ENCODE measurements at places on chromosomes 6 and 20.

DNA sequence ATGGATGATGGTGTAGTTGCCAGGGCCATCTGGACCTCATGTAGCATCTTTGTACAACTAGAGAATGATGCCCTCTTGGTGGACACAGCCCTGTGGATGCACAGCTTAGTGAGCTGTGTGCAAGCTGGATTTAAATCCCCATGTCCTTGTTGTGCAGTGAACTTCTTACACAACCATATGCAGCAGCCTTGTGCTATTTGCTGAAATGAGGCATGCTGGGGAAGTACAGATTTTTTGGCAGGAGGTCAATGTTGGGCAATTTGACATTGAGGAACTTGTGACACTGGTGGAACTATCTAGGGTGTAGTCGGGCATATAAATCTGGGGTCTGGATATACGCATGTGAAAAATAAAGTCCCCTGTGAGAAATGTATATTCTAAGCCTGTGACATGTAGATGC is 5.8 kb upstream of the CDC5L start:
- DNase-seq: peak; percentile 5

DNA sequence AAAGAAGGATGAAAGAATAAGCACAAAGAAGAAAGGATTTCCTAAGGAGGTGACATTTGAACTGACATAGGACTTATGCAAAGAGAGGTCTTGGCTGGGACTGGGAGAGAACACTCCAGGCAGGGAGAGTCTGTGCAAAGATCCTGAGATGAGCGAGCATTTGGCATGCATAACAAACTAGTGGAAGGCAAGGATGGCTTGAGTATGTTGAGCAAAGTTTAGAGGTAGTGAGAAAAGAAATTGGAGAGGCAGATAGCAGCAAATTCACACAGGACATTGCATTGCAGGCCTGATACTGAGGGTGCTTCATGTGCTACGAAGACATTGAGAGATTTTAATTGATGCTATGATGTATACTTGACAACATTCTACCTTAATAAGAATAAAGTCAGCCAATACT is 237.8 kb downstream of the ZNF217 start:
- no peak for DNase-seq

GRCh38 chr6:45076217-45076930 is 251.8 kb upstream of the RUNX2 start:
- no peak for DNase-seq

DNA sequence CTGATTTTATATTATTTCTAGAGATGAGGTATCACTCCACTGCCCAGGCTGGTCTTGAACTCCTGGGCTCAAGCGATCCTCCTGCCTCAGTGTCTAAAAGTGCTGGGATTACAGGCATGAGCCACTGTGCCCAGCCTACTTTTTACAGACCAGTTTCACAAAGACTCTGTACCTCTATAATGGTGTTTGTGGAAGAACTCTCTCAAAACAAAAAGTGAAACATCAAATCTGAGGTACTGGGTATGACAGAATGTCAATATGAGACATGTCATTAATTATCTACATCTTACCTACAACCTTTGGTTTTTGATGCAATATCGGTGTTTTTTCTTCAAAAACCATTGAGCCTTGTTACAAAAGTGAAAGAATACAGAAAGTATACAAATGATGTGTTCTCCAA is 49.4 kb upstream of the MCM9 start:
- no peak for DNase-seq

GRCh38 chr6:109239651-109240321 is 142.5 kb downstream of the CD164 start:
- DNase-seq: no peak

GRCh38 chr6:133623621-133624020 is 265.3 kb upstream of the TCF21 start:
- DNase-seq: no peak

- no peak for DNase-seq
Observed at GRCh38 chr6:50289366-50289765, 239.6 kb upstream of the DEFB112 start.

DNA sequence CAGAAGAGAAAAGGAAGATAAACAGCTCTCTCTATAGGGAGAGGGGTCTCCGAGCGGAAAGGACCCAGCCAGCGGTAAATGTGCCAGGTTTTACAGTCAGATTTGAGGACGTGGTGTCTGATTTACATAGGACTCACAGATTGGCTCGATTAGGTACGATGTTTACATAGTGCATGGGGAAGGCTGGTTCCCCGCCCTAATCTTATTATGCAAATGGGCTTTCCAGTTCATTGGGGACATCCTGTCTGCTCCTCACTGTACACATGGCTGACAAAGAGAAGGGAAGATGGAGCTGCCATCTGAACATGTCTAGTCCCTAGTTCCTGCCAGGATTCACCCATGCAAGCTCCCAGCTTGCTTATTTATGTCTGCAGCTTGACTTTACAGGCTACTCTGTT is 119.9 kb downstream of the RNF144B start:
- no peak for DNase-seq

- no peak for DNase-seq
Observed at GRCh38 chr6:18367371-18367770, 19.8 kb upstream of the RNF144B start.

DNA sequence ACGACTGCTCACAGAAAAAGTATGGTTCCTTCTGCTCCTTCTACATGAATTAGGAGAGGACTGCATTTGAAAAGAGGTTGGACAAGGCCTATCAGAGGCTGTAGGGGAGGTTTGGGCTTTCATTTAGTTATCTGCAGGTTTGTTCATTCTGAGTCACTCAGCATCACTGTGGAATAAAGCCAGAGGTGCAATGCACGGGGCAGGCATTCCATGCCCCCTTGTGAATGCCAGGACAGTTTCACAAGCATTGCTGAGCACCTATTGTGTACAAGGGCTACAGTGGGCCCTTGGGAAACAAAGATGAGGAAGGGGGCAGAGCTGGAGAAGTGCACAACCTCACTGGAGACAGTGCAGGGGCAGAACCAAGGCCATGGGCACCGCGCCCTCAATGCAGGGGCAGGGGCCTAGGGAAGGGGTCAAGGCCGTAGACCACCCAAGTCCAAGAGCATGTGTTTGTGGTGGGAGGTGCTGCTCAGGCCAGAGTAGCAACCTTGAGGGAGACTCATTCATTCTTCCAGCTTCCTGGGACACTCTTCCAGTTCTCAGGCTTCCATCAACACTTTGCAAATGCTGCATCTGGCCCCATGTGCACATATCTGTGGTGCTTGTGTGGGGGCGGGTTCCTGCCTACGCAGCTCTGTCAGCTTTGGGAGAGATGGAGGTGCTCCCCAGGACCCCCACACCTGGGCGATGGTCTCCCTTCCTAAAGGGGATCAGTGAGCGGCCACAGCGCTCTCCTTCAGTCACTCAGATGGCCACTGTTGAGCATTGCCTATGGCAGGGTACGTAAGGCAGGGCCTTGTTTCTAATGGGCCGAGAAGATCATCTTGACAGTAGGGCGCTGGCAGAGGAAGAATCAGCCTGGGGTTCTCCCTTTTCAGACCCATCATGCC is 204.5 kb downstream of the SYNDIG1 start:
- no peak for DNase-seq

DNA sequence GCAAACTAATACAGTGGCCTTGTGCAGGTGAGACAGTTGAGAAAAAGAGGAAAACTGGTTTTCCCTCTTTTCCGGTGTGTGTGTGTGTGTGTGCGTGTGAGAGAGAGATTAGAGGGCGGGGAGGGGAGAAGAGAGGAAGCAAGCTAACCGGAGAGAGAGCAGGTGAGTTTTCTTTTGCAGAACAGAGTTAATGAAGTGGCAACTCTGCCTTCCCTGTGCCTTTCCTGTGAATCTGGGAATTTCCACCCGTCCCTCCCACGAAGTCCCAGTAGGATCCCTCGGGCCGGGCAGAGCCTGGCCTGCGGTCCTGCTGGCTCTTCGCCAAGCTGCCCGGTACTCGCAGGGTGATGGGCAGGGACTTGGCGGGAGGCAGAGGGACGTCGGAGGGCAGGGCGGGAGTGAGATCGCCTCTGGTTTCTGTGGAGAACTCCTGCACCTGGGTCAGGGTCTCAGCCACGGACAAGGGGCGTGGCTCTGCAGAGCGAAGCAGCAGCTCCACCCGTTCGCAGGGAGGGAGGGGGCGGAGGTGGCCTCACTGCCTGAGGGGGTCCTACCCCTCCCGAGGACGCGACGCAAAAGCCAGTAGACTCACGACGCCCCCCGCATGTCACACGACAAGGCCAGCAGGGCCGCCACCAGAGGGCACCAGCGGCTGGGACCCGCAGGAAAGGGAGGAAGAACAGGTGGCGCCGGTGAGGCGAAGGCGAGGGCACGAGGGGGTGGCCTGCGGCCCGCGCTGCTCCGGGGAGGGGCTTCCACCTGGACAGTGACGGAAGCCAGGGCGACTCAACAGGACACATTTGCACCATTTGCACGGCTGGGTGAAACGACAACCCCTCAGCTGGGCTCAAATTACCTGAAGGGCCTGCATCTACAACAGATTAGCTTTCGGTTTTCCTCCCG is 51.2 kb upstream of the RNF182 start:
- DNase-seq: peak; percentile 46

DNA sequence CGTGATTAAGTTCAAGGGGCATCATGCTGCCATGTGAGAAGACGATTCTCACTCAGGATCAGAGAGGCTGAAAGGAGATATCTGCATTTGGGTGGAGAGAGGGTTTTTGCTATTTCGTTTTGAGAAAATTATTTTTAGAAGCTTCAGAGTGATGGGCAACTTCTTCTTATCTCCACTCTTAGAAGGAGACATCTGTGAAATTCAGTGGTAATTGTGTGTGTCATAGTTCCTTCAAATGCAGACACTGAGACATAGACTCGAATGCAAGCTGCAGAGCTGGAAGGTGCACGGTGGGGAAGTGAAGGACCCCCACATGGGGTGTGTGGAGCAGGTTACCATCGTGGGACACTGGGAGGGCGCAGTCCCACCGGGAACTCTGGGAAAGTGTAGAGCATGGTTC is 116.8 kb downstream of the PRND start:
- DNase-seq: no peak

- no peak for DNase-seq
Observed at GRCh38 chr6:105211831-105212230, 32.0 kb upstream of the POPDC3 start.

DNA sequence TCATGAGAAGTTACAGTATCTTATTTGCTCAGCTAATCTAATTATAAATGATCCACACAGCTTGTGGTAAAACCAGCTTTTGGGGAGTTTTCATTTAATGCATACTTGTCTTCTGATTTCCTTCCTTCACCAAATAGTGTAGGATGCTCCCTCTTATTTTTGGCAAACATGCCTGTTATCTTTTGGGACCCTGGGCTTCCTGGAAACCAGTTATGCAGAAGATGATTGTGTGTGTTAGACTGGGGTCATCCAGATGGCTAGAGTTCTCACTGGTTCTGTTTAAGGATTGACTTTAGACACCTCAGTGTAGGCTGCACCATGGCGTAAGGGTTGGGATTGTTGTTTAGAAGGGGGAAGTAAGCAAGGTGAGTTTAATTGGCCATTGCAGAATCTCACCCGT is 61.3 kb downstream of the PTPN1 start:
- no peak for DNase-seq

GRCh38 chr20:39799366-39799965 is 837.3 kb downstream of the DHX35 start:
- DNase-seq: no peak

GRCh38 chr20:40797425-40797824 is 108.4 kb upstream of the MAFB start:
- DNase-seq: no peak

GRCh38 chr20:14232650-14233049 is 104.8 kb downstream of the FLRT3 start:
- DNase-seq: no peak

DNA sequence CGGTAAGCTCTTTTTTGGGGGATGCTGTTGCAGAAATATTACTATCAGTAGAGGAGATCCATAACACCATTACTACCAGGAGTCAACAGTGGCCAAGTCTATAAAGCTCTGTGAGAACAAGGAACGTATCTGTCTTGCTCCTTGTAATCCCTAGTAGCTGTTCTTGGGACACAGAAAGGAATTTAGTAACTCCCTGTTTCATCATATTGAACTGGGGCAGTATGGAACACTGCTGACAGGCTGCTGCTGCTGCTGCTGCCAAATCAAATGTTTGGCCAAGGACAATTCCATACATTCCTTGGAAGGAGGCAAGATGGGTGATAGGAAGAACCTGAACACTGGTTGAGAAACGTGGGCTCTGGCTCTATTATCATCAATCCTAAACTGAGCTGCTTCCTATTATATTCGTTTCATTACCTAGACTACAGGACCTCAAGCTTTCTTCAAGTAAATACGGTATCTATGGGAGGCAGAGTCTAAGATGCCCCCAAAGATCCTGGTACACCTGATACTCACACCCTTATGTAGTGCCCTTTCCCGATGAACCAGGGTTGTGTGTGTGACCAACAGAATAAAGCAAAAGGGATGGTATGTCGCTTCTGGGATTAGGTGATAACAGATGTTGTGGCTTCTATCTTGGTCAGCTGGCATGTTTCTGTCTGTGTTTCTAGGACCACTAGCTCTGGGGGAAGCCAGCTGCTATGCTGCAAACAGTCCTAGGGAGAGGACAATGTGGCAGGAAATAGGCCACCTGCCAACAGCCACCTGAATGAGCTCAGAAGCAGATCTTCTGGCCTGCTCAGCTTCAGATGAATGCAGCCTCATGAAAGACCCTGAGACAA is 39.5 kb downstream of the ELOVL5 start:
- no peak for DNase-seq

GRCh38 chr6:105624021-105624420 is 221.1 kb upstream of the PREP start:
- DNase-seq: no peak

- DNase-seq: no peak
Observed at GRCh38 chr6:52049252-52050050, 38.0 kb downstream of the PKHD1 start.

GRCh38 chr6:163565140-163565539 is 150.6 kb downstream of the QKI start:
- no peak for DNase-seq

DNA sequence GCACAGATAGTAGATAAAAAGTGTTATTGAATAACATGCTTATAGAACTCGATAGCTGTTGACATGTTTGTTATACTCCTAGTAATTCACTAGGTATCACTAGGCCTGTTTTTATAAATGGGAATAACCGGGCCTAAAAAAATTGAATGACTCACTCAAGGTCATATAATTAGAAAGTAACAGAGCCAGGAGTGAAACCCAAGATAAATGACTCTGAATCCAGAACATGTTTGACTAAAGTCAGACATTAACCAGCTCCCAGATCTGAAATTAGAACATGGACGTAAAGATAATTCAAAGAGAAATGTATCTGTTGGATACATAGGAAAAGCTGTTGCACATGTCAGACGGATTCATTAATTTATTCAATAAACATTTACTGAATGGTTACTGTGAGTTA is 26.9 kb downstream of the RGS17 start:
- no peak for DNase-seq
